ENCODE measurements at places on chromosomes 3 and 15.

DNA sequence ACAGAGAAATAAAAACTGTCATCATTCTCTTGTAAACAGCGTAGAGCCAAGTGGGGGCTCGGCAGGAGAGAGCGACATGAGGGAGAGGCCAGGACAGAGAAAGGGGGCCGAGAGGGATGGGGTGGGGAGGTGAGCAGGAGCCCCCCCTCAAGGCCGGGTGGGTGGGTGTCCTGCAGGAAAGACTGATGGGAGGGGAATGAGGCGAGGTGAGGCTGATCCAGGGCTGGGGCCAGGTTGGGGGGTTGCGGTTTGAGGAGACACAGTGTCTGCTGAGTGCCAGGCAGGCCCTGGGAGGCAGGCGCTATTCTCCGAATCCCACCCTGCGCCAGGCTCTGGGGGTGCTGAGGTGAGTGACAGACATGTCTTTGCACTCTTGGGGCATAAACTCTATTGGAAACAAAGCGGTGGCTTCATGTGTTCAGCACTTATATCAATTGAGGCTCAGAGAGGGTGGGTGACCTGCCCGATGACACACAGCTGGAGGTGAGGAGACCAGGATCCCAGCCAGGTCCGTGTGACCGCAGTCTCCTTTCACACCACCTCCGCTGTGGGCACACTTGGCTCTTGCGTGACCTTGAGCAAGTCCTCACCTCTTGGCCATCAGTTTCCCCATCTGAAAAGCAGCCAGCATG is 19.6 kb upstream of the CSPG4 start:
- no peak for DNase-seq

GRCh38 chr15:51849860-51850259 is 20.4 kb downstream of the TMOD3 start:
- DNase-seq = no peak

DNA sequence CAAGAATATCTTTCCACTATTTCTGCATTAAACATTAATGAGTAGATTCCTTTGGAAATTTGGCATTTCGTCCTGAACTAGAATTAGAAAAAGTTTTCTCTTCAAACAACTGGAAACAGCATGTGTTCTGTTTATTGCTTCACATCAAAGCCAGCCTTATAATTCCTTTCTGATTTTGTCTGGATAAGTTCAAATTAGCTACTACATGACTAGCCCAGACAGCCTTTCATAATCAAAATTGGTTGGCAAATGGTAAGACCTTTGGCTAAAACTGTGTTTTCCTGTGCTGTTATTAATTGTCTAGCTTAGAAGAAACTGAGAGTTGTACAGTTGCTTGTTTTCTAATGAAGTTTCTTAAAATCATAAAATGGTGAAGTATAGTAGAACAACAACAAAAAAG is 52.7 kb upstream of the P3H2 start:
- DNase-seq = no peak

- no peak for DNase-seq
Observed at GRCh38 chr15:73684581-73685455, 635 bp downstream of the CD276 start.

DNA sequence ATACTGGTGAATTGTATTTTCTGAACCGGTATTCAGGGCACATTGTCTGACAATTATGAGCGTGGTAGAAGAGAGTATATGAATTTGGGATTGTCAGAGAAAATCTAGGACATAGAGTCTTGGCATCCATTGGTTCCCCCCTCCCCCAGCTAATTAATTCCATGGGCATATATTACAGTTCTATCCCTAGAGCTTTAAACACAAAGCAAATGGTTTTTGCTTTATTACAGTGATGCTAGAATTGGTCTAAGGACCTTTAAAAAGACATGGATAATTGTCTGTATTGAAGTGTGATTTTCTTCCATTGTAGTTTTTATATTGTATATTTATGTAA is 91.3 kb downstream of the FNDC3B start:
- no peak for DNase-seq

Data from GM13977 (cell line).